Stimulated activated naive CD8-positive, alpha-beta T cell treated with anti-CD3 and anti-CD28 coated beads, Interleukin-15, Interleukin-2, amounts not matched to agents 100 U/mL and 50 U/mL, for 24 hours (primary cell): ENCODE measurements at places on chromosomes 13 and 19.

DNA sequence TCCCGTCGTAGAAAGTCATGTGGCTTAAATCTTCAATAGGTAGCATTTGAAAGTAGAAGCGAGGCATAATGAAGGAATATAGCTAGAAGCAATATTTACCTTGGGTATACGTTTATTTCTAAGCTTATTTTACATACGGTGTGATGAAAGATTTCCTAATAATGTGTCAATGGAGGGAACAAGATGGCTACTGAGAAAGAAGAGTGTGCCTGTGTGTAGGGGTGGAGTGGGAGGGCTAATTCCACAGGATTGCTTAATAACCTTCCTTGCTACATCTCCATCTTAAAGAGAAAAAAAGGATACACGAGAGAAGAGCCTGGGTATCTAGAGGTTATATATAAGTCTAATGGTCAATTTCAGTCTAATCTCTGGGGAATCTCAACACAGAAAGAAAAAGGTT lies 2.0 kb downstream of the SPART start:
- no peak for DNase-seq

DNA sequence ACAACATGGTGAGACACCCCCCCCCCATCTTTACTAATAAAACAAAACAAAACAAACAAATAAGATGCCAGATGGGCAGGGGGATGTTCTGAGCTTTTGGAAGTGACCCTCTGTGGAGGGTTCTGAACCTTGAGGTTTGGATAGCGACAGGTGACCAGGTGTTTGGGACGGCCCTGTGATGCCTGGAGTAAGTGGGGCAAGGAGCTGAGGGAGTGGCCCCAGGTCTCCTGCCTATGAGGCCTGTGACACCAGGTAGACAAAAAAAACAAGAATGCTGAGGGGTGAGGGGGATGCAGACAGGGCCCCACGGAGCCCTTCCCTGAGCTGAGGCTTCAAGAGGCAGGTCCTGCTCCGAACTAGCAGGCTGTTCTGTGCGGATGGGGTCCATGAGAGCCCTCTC lies 9.2 kb downstream of the ADGRE2 start:
- no peak for DNase-seq

- no peak for DNase-seq
Observed at GRCh38 chr19:50703915-50704796, 15.4 kb downstream of the SHANK1 start.

DNA sequence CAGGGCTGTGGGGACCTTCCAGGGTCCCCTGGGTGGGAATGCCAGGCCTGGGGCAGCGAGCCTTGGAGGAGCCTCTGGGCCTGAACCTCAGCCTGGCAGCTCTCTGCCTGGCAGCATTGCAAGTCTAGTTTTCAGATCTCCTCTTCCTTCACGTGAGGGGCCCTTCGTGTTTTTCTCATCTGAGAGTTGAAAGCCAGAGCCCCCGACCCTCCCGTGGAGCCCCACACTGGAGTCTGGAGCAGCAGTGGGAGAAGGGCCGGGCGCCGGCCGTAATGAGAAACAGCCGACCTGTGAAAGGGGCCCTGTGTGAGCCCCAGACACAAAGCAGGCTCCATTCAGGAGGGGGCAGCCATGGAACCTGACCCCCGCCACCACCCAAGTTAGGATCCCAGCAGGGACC lies 19.3 kb downstream of the TMED1 start:
- DNase-seq, result no peak

DNA sequence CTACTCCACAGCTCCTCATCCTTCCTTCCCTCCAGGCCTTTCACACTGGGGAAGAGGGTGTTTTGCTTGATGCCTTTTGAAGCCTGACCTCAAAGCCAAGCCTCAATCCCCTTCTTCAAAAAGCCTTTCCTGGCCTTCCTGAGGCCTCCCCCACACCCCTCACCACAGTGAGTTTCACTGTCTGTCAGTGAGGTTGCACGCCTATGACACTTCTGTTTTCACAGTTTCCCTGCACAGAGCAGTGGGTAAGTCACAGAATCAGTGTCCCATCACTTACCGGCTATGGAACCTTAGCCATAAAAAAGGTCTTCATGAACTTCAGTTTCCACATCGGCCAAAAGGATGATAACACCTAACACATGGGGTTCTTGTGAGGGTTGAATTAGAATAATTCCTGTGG lies 371.4 kb downstream of the UQCRFS1 start:
- no peak for DNase-seq

- no peak for DNase-seq
Observed at GRCh38 chr13:113633485-113633873, 24.5 kb downstream of the ATP4B start.

GRCh38 chr13:44474122-44474910 lies 100.7 kb downstream of the SERP2 start:
- DNase-seq, result no peak

GRCh38 chr19:3048190-3048533 lies 14.1 kb downstream of the TLE5 start:
- DNase-seq, result no peak

DNA sequence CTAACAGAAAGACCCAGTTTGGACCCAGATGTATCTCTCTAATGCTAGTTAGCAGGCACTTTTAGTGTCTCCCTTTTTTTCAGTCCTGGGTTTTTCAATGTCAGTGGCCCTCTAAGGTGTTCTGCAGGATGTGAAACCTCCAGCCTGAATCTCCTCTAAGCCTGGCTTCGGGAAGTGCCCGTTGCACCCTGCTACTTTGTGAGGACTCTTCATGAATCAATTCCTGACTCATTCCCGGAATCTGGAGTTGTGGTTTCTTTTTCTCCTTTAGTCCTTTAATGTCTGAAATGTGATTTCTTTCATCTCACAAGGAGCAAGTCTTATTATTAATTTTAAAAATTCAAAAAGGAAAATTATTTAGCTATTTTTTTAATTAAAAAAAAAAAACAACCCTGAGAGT lies 116.0 kb downstream of the ZNF536 start:
- no peak for DNase-seq

DNA sequence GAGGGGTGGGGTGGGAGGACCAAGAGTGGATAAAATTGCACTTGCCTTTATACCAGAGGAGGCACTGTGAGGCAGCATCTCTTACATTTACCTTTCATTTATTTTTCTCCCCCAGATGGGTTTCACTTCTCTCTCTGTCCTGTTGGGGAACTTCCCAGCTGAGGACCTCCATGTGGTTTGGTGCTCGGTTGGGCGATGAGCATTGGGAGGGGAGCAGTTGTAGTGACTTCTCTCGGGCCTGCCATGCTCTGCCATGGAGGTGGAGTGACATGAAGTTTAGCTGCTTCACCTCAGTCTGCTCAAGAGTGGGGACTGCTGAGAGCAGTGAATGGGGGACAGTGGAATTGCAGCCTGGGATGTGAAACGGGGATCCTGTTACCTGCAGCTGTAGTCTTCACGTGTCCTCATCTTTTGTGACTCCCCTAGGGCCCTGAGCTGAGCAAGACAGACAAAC lies 23.1 kb upstream of the CXCL17 start:
- peak; percentile 13 for DNase-seq

DNA sequence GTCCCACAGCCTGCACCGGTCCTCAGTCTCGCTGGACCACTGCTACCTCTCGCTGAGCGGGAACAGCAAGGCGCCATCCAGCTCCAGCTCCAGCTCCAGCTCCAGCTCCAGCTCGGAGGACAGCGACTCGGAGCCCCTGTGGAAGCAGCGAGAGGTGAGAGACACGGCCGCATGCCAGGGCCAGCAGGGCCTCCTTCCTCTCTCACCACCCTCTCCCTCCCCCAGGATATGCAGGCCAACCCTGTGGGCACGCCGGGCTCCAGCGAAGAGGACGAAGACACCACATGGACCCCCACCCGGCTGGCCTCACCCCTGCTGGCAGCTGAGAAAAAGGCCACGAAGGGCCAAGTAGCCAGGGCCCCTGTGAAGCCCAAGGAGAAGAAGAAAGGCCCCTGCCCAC lies 7.3 kb downstream of the SIX5 start:
- DNase-seq, result no peak

- DNase-seq, result no peak
Observed at GRCh38 chr13:95793781-95794180, 116.8 kb downstream of the DNAJC3 start.

- no peak for DNase-seq
Observed at GRCh38 chr19:10517760-10518443, 655 bp upstream of the S1PR5 start.

DNA sequence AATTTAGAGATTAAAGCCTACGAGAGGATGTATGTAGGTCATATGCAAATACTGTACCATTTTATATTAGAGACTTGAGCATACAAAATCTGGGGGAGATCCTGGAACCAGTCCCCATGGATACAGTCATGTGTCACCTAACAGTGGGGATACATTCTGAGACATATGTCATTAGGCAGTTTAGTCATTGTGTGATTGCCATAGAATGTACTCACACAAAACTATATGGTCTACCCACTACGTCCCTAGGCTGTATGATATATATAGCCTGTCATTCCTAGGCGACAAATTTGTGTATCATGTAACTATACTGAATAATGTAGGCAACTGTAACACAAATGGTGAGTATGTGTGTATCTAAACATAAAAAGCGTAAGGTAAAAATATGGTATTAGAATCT lies 62.8 kb downstream of the WDFY2 start:
- no peak for DNase-seq

DNA sequence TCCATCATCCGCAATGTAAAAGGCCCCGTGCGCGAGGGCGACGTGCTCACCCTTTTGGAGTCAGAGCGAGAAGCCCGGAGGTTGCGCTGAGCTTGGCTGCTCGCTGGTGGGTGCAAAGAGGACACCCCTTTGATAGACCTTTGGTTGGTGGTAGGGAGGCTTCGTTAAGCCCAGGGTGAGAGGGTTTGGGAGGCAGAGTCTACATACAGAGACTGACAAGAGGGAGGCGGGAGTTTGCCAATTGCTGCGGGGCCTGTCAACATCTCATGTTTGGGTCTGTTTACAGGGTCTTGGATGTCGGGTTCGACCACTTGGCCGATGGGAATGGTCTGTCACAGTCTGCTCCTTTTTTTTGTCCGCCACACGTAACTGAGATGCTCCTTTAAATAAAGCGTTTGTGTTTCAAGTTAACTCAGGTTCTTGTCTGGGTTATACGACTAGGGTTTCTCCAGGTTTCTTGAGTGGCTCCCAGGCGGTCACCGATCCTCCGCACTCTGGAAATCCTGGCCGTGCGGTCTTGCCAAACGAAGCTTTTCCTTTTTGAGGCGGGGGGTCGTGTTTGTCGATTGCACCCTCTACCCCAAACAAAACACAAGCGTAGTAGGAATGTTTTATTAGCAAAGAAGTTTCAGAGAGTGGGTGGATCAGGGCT lies 816 bp downstream of the RPS28 start:
- DNase-seq, result no peak

DNA sequence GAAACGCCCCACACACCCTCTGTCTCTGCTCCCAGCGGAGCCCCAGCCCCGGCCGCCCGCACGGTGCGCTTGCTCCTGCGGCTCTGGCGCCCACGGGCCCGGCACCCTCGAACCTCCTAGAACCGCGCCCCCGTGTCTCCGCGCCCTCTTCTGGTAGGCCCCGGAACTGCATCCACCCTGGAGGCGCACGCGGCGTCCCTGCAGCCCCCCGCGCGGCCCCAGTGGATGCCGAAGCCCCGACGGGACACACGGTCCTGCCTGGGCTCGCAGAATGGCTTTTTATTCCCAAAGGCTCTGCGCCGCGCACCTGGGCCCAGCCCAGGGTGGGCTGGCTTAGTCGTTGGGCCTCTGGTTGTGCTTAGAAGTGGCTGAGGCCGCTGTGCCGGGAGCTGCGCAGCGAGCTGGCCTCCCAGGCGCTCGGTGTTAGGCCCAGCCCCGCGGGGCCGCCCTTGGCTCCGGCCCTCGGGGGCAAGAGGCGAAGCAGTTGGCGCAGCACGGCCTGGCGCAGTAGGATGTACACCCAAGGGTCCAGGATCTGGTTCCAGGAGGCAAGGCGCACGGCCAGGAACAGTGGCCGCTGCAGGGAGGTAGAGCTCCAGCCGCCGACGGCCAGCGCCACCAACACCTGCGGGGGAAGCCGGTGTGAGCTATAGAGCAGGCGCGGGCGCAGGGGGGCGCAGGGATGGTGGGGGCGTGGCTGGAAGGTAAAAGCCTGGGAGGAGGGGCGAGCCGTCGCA lies 2.8 kb downstream of the PTGER1 start:
- DNase-seq, result peak; percentile 95

GRCh38 chr13:49812812-49813211 lies 20.3 kb upstream of the KPNA3 start:
- no peak for DNase-seq

- DNase-seq, result no peak
Observed at GRCh38 chr13:75620020-75620419, 16.1 kb upstream of the LMO7 start.

DNA sequence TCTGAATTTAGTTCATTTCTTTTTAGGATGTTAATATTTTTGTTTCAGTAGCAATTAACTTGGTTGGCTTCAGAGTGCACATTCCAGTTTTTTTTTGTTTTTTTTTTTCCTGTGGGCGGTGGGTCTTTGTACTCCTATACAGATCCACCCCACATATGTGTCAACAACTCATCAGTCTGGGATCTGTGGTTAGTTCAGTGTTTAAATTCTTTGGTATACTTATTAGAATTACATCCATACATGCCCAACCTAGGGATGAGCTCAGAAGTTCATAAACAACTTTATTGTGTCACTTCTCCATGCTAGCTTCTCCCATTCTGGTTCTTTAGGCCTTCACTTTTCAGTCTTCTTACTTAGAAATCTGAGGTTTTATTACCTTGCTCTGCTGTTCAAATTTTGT lies 50.9 kb downstream of the PCCA start:
- DNase-seq, result no peak

DNA sequence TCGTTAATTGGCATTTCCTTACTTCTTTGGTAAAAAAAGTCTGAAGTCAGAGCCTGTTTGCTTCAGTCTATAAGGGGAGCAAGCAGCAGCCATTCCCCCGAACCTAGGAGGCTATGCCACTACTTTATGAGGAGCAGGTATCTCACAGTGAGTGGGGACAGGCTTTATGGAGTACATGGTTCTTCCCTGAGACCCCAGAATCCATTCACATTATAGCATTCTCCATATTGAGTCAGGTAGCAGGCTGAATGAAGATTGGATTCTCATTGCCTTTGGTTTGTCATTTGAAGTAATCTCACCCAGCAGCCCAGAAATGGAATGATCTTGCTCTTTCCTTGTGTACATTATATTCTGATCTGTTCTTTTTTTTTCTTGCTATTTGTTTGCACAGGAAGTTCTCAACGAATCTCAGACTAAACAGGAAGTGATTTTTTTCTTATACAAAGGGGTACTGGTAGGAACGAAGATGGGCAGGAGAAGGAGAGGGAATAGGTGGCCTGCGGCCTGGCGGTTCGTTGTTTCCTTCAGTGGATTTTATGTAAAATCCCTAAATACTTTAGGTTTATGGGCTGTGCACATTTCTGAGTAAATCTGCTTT lies 74.4 kb downstream of the ARHGAP35 start:
- DNase-seq, result no peak

GRCh38 chr13:21986602-21987001 lies 315.7 kb downstream of the FGF9 start:
- no peak for DNase-seq

- no peak for DNase-seq
Observed at GRCh38 chr13:42276683-42277082, 4.7 kb downstream of the AKAP11 start.

DNA sequence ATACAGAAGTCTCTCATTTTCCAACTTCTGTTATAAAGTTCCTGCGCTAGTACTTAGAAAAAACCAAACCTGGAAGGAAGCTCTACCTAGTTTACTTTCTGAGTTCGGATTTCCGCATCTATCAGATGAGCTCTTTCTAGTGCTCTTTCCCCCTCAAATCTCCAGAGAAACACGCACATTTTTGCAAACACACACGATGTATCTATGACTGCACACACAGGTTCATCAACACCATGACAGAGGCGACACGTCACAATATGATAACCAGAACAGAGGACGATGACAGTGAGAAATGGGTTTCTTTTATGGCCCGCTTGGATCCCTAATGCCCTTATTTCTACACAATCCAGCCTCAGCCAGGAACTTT lies 629 bp upstream of the LRRC63 start:
- DNase-seq, result peak; percentile 25

GRCh38 chr19:23384858-23385257 lies 10.4 kb downstream of the ZNF91 start:
- no peak for DNase-seq
